Activated T-cell treated with anti-CD3 and anti-CD28 coated beads for 1 hour (primary cell): ENCODE measurements at places on chromosomes 4 and X.
A peak's percentile ranks its signal among the peaks of the same experiment; 100 is the strongest.

- DNase-seq: no peak
These were observed 136.8 kb upstream of the PDLIM3 start for GRCh38 chr4:185672151-185672550.

GRCh38 chr4:56906489-56907393, 959 bp upstream of the REST start:
- DNase-seq: peak; percentile 16

GRCh38 chrX:9682456-9682855, 83.2 kb downstream of the GPR143 start:
- no peak for DNase-seq

DNA sequence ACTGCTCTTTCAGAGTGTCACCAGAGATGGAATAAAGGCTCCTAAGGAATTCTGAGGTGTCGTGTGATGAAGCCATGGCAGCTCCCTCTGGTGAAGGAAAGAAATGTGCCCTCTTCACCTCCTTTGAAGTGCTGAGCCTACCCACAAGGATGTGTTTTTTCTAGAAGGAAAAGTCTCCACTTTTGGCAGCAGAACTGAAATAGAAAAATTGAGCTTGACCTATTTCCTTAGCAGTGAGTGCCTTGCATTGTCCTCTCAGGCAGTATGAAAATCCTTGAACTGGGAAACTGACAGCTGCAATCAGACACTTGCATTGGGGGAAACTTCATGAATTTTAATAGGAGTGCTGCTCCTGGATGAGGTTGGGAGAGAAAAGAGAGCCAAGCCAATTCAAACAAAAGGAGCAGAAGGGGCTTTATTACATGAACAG, 95.2 kb downstream of the DCLK2 start:
- no peak for DNase-seq

DNA sequence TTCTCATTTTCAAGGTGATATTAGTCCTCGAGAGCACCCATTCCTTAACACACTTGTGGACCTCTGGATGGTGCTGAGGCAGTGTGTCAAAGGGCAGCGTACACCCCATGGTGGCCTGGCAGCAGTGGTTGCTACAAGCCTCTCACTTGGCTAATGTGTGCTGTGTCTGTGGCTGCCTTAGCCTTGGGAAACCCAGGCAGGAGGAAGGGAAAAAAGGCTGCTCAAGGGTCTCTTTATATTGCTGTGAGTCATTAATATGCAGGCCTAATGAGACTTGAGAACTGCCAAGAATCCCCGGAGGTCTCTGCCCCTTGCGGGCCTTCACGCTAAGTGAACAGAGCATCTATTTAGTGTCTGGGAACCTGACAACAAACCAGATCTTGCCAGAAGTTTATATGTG, 7.0 kb downstream of the PCDH10 start:
- DNase-seq: no peak

DNA sequence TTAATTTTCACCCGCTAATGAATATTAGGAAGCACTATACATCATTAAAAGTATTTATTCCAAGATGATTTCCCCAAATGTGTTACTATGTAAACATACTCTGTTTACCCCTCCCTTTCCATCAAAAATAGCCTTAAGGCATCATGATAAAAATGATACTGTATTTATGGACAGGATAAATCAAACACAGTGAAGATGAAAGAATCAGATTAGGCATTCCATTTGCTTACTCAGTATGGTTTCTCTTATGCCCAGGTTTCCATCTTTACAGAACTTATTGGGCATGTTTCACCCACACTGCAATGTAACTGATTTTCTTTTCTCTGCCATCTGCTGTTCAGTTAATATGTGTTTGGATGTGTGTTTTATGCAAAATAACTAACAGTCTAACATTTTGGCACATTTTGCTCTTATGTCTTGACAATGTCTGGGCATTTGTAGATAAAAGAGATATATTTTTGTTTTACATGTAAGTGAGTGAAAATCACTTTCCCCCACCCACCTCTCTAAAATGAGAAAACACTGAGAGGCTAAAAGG, 445.2 kb downstream of the RPA4 start:
- no peak for DNase-seq

DNA sequence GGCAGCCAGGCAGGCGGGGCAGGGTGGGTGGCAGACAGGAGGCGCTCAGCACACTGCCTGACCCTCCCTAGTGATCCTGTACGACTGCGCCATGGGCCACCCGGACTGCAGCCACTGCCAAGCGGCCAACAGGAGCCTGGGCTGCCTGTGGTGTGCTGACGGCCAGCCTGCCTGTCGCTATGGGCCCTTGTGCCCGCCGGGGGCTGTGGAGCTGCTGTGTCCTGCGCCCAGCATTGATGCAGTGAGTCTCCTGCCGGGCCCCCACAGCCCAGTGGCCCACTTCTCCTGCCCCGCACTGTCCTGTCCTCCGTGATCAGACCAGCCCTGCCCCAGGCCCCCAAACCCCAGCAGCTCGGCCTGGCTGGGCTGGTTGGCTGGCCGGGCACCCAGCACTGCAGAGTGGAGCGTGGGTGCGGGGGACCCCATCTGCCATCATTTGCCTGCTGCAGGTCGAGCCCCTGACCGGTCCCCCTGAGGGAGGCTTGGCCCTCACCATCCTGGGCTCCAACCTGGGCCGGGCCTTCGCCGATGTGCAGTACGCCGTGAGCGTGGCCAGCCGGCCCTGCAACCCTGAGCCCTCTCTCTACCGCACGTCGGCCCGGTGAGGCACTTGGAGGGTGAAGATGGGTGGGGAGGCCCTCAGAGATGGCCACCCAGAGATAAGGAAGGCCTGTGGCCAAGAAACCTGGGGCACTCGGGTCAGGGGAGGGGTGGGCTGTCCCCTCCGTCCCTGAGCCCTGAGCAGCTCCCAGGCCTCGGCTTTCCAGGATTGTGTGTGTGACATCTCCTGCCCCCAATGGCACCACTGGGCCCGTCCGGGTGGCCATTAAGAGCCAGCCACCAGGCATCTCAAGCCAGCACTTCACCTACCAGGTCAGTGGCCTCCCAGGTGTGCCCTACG, 7.6 kb downstream of the PLXNB3 start:
- DNase-seq: no peak

DNA sequence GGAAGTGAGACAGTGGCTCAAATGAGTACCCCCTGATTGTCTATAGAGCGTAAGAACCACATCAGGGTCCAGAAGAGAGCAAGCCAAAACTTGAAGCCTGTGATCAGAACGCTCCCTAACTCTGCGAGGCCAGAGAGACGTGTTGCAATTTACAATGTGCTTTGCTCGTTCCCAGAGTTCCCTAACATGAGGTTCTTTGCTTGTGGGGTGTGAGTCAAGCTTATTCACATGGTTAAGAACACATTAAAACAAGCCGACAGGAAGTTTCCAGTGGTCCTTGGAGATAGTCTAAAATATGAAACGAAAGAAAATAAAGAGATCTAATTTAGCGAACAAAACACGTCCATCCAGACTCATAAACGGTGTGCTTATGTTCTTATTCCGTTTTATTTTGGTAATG, 702.3 kb downstream of the TRIML1 start:
- DNase-seq: no peak

DNA sequence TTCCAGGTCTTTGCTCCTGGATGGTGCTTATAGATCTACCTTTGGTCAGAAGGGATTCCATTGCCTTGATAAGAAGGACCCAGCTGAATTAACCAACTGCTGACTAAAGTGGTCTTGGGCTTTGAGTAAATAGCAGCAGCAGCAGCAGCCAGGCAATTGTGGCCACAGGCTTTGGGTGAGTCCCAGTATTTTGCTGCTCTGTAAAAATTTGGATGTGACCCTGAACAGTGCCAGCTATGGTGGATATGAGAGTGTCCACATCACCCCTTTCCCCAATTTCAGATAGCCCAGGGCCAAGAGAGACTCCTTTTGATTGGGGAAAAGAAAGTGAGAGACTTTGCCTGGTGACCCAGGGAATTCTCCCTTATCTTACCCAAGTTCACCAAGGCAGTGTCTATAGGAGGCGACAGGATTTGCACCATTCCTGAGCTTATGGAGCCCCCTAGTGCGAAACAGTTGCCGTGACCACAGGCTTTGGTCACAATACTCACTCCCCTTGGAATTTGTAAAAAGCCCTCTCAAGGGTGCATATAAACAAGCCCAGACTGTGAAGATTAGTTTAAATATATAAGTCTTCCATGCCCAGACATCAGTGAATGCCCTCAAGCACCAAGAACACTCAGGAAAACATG, 518.0 kb downstream of the TMA16 start:
- DNase-seq: no peak

DNA sequence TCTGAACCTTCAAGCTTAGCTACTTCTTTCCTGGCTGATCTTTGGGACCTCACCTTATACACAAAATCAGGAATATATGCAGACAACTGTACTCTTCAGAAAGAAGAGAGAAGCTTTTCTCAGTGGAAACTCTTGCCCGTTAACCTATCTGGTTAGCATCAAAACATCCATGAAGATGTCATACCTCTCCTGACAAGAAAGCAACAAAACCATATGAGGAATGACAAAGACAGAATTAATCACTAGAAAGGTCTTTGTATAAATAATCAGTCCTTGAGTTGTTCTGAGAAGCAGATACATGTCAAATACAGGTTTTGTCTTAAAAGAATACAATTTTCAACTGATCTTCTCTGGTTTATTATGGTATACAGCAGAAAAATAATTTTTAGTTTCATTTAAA, 130.8 kb downstream of the FAT4 start:
- no peak for DNase-seq

DNA sequence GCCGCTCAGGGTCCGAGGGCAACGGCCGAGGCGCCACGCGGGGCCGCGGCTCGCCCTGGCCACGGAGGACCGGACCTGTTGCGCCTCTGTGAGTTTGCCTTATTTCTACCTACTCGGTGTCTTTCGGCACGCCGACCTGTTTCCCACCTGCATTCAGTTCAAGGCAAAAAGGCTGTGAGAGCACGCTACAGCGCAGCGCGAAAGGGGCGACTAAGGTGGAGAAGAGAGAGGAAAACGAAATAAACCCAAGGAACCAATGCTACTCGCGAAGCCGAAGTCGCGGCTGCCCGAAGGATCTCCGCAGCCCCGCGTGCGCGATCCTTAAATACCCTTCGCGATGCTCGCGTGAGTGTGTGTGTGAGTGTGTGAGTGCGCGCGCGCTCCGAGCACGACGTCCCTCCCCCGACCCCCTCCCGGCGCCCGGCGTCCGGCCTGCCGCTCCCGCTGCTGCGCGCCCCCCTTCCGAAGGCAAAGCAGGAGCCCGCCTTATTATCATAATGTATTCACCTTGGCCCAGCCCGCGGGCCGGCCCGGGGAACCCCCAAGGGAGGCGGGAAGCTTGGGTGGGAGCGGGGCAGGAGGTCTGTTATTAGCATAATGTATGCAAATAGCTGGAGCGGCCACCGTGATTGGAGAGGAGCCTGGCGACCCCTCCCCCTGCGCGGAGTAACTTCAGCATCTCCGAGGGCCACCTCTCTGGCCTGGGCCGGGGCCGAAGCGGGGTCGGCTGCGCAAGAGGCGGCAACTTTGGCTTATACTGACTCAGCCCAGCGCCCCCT, at the start of gene COL25A1:
Gene COL25A1, minus strand, starts transcription at position 298 of the 779 bp plus-strand sequence.
- peak; percentile 9 for DNase-seq

GRCh38 chrX:119273420-119274192, 37.5 kb downstream of the PGRMC1 start:
- peak; percentile 20 for DNase-seq

DNA sequence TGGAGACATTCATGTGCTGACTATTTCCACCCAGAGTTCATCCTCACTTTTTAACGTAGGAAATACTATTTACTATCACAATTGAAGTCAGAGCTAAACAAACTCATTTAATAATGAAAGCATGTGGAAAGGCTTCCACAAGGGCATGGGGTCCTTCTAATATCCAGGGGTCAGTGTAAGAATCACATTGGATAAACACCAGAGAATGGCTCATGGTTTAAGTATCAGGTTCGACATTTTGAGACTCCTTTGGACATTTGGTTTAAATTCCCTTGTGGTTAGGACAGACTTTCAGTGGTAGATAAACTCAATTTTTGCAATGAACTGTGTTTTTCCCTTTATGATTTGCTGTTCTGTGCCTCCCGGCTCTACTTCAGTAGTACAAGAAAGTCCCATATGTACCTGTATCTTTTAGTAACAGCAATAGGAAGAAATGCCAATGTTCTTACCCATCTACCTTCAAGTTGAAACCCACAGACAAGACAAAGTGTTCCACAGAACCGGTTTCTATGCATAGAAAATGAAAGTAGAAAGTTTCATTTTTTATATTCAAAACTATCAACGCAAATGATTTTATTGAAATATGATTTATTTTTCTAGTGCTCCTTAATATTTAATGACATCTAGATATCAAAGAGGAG, 589.0 kb upstream of the FAM241A start:
- DNase-seq: no peak

DNA sequence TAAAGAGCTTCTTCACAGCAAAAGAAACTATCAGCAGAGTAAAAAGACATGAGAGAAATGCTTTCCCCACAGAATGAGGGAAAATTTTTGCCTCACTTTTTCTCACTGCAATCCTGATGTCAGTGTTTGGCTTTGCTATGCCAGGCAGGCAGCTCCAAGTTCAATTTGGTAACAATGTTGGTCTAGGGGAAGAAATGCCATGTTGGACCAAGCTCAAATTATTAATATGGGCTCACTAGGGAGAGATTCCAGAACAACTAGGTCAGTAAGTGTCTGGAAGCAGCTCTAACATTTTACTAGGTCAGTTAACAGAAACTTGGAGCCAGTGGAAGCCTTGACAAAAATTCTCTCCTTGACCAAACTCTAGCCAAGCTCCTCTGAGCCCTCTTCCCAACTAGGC, 95.4 kb downstream of the NAF1 start:
- no peak for DNase-seq

GRCh38 chrX:22365460-22365859, 92.7 kb downstream of the CBLL2 start:
- DNase-seq: no peak

- no peak for DNase-seq
These were observed 35.0 kb downstream of the NPY5R start for GRCh38 chr4:163378661-163379060.

DNA sequence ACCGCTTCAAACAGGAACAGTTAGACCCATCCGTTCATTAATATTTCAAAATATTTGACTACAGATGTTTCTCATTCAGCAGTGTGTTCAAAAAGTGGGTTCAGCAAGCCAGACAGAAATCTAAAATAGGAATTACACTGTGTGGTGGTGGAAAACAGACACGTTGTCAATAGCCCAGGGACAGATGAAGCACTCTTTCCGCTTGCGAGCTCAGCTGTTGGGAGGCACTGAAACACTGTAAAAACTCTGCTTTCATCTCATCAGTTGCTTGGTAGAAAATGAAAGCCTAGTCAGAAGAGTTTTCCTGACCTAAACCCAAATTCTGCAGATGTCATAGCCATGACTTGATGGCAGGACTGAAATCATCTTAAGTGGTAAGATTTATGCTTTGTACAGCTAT, 38.5 kb downstream of the LRP2BP start:
- DNase-seq: no peak

- DNase-seq: no peak
These were observed 198.0 kb downstream of the CBR4 start for GRCh38 chr4:168811786-168812651.

GRCh38 chr4:144300616-144301015, 160.1 kb upstream of the GYPA start:
- DNase-seq: no peak
